ENCODE measurements at places on chromosomes 1 and 21.

DNA sequence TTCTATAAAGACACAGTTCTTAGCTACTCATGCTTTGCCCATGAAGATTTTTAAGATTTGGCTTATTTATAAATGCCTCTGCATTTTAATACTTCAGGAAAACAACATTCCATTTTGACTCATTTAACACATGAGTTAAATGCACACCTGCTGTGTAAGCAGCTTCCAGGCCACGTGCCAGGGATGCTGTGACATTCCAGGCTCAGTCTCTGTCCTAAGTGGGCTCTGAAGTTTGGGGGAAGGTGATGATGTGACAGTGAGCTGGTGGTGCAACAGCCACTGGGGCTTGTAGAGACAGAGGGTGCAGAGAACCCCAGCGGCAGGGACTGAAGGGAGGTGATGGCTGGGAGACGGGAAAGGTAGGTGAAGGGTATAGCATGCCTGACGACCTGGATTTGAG is 40.7 kb downstream of the HHAT start:
- no peak for DNase-seq

- no peak for DNase-seq
Measured at GRCh38 chr21:43803558-43804300, 14.4 kb downstream of the RRP1 start.

- no peak for DNase-seq
Measured at GRCh38 chr1:110462093-110462492, 11.1 kb downstream of the PROK1 start.

DNA sequence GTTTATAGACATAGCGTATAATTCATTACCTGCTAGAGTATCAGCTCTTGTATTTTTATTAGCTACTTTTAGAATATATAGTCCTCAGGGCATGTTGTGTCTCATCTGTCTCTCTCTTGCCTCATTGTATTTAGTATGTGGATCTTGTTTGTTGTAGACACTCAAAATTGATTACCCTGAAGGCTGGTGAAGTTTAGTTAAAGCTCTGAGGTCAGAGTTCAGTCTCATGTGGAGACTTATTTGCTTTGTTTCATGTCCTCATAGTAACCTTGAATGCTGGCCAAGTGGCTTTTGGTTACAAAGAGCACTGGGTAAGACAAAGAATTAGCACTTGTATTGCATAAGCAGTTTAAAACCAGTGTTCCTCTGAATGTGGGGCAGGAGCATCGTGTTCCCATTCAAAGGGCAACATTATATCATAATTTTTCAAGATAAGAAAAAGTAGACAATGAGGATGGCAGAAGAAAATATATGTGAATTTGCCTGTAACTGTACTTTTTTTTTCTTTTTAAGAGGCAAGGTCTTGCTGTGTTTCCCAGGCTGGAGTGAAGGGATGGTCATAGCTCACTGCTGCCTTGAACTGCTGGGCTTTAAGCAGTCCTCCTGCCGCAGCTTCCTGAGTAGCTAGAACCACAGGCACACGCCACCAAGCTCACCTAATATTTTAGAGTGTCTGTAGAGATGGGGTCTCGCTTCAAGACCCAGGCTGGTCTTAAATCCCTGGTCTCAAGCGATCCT is 17.4 kb downstream of the CNST start:
- no peak for DNase-seq

GRCh38 chr1:205430696-205431305 is 8.9 kb upstream of the LEMD1 start:
- peak; percentile 48 for DNase-seq

DNA sequence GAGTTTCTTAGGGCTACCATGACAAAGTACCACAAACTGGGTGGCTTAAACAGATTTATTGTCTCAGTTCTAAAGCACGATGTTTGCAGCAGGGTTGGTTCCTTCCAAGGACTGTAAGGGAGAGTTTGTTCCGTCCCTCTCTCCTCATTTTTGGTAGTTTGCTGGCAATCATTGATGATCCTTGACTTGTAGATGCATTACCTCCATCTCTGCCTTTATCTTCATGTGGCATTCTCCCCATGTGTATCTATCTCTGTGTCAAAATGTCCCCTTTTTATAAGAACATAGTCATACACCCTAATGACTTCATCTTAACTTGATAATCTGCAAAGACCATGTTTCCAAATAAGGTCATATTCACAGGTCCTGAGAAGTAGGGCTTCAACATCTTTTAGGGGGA is 90.2 kb downstream of the LRRC8C start:
- no peak for DNase-seq

- no peak for DNase-seq
Measured at GRCh38 chr1:208007319-208007937, 96.5 kb upstream of the CD34 start.

DNA sequence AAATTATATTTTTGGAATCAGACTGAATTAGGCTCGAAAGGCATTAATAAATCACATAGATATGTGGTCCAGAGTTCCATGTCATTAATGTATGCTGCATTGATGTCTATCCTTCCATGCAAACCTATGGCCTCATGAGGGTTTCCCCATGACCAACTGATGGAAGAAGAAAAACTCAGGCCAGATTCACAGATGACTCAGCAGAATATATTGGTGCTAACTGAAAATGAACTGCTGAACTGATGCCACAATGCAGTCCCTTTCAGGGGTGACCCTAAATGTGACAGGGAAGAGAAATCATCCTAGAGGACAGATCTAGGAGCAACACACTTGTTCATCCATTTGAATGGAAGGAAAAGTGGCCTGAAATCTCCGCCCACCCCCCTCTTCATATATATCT is 110.5 kb upstream of the KCND3 start:
- no peak for DNase-seq

DNA sequence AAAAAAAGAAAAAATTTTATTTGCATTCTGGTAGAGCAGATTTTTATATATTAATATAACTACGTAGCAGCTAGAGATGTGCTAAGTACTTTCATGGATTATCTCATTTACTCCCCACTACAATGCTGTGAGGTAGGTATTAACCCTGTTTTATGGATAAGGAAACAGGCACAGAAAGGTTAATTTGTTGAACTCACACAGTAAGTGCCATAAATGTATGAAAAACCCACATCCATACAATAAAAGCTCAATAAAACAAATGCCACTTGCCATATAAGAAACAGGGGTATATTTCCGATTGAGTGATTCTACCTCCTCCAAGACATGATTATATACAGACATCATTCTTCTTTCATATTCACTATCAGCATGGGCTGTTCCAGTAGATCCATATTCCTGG is 83.1 kb downstream of the INTS7 start:
- DNase-seq, result no peak

GRCh38 chr1:40258445-40258769 is 371 bp downstream of the ZMPSTE24 start:
- no peak for DNase-seq

- no peak for DNase-seq
Measured at GRCh38 chr1:61570191-61570590, 154.8 kb downstream of the TM2D1 start.

DNA sequence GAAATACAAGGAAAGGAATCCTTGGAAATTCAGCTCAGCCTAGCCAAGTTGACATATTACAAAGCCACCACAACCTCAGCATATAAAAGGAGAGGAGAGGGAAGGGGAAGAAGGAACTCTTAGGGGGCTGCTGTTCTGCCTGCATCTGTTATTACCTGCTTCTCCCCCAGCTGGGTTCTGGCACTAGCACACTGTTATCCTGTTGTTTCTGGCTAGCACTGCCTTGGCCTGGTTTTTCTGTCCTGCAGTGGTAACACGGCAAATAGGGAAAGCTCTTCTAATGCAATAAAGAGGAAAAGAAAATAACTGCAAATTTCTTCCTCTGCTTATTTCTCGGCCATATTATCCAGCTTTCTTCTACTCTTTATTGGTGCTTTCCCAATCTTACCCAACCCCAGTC is 16.5 kb upstream of the VCAM1 start:
- no peak for DNase-seq

DNA sequence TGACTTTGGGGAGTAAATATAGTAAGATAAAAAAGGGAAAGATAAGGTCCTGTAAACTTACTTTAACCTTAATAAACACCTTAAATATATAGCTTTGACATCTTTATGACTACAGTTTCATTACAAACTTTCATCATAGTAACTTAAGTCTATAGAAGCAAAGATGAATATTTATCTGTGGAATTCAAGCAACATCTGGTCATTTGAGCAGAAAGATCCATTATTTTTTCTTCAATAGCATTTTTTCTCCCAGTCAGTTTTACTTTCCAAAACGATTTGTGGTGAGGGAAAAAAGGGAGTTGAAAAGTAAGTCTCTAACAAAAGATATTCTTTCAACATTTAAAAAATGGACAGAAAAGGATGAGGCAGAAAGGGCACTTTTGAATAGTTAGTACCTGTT is 69.0 kb downstream of the HMCN1 start:
- no peak for DNase-seq

GRCh38 chr1:232383455-232384123 is 246.3 kb downstream of the SIPA1L2 start:
- no peak for DNase-seq

DNA sequence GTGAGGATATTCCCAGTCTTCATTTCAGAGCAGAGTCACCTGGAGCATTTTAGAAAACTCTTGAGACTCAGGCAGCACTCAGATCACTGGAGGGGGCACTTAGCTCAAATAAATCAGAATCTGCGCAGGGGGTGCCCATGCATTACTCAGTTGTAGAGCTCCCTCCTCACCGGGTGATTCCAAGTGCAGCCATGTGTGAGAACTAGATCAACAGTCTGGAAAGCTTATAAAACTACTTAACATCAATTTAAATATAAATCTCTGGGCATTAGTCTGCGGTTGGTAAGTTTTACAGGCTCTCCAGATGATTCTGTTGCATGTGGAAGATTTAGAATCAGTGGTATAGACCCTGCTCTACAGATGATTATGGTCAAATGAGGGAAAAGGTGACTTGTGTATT is 128.6 kb downstream of the ST6GALNAC3 start:
- DNase-seq, result no peak

DNA sequence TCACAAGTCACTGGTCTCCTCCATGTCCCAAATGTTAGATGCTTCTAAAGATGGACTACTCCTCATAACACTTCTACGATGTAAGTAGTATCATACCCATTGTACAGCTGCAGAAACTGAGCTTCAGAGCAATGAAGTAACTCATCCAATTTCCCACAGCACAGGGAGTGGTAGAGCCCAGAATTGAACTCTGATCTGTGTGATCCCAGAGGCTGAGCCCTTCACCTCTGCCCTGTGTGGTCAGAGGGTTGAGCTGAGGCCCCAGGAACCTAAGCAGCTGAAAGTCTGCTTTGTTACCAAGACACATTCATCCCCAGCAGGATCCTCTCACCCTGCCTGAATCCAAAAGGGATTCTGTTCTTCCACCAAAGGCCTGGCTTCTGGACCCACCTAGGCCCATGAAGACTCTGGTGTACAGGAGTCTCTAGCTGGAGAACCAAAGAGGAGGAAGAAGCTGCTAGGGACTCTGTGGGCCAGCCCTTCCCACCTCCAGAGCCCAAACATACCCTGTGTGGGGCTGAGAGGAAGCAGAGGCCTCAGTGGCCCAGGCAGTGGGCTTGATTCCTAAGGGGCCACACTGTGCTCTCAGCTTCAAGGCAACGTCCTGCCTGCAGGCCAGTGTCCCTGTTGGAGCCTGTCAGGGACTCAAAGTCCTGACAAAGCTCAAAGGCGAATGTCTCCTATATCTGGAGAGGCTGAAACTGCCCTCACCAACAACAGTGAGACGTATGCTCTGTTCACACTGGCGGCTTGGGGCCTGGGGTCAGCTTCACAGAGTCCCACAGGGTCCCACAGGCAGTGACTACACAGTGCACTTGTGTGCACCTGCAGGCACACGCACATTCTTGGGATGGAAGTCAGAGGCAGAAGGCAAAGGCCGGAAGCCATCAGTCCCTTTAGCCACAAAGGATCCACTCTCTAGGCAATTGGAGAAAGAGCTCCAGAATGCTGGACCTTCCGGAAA is 40.4 kb upstream of the SLC30A1 start:
- no peak for DNase-seq

DNA sequence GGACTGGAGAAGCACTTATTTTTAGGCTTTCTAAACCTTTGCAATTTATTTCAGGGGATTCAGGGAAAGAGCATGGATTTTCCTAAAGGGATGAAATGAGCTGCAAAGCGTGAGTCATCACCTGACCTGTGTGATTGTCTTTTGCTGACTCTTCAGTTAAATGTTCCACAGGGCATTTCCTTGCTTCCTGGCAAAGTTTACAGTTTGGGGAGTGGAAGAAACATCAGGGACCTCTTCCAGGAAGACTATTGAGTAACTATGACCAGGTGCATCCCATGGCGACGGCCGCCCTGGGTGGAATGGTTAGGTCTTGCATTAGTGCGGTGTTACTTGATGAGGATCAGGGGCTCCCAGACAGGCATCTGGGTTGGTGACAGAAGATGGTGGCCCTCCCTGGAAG is 79.5 kb upstream of the SIPA1L2 start:
- no peak for DNase-seq
